ENCODE measurements at places on chromosomes 11 and 22.

GRCh38 chr11:78244546-78245255, 56.0 kb downstream of the USP35 start:
- no peak for DNase-seq

DNA sequence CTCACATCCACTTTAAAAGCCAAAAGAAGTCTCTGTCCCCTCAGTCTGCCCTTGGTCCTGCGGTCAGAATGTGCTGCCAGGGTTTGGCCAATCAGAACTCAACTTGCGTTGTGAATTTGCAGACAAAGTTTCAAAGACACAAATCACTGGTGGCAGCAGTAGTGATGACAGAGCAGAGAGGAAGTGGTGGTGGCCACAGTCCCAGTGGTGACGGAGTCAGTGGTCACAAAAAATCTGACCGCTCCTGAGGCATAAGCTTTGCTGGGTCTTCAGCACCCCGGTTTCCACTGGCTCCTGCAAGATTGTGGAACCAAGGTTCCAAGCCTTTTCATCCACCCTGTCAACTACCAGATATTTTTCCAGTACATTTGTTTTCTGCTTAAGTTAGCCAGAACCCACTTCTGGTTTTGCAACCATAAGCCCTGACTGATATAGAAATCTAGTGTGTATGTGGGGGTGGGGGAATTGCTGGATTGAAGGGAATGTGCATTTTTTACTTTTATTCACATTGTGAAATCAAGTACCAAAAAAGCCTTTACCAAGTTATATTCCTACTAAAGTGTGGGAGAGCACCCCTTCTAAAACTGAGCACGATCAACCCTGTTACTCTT, 112.3 kb downstream of the TMPRSS5 start:
- no peak for DNase-seq

- DNase-seq = no peak
These were observed 13.4 kb downstream of the IL18 start for GRCh38 chr11:112150517-112150916.

- no peak for DNase-seq
These were observed 68.5 kb upstream of the PPARA start for GRCh38 chr22:46081831-46082210.

GRCh38 chr11:748007-748359, 719 bp downstream of the TALDO1 start:
- DNase-seq = no peak

- DNase-seq = no peak
These were observed 15.5 kb upstream of the CTSD start for GRCh38 chr11:1779034-1779805.

DNA sequence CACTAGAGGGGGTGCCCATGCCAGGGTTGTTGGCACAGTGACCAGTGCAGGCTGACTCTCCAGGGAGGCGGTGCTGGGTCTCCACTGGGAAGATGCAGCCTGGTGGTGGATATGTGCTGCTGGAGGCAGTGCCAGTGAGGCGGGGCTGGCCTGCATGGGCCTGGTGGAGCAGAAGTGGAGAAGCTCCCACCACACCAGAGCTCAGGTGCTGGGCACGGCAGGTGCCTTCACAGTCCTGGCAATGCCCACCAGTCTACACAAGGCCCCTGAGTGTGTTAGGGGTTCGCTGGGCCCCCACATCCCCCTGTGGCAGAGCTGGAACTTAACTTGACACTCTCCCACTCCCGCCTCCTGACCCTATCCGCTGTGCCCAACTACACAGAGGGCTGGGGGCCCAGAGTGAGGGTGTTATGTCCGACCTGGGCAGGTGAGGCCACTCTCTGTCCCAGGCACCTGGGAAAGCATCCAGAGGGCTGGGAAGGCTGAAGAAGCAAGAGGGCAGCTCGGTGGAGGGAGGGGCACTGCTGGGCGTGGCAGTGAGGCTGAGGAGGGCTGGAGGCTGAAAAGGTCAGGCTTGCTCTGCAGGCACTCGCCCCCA, 102.4 kb upstream of the B3GAT1 start:
- DNase-seq = no peak

GRCh38 chr11:8070417-8071115, 10.4 kb upstream of the TUB start:
- DNase-seq = no peak

GRCh38 chr22:35431483-35432227, 31.7 kb downstream of the MCM5 start:
- no peak for DNase-seq

- no peak for DNase-seq
These were observed 73.4 kb upstream of the TTC12 start for GRCh38 chr11:113240790-113241635.

DNA sequence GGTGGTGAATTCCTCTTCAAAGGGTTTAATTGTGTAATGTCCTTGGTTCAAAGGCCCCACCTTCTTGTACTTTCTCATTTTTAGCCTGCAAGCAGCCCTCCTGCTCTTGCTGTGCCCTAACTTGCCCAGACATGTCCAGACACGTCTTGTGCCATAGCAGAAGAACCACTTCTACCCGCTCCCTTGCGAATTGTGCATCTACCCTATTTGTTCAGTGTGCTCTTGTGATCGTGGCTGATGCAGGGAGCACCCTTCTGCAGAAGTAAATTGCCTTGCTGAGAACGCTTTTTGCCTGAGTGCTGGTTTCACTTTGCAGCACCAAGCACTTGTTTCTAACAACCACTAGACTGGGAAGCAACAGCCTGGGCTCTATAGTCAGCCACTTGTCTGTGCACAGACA, 249.4 kb downstream of the SBF2 start:
- DNase-seq = no peak

- DNase-seq = no peak
These were observed 389.0 kb downstream of the TBC1D22A start for GRCh38 chr22:47151490-47151889.

GRCh38 chr11:776263-776560, 1.1 kb downstream of the GATD1 start:
- no peak for DNase-seq

DNA sequence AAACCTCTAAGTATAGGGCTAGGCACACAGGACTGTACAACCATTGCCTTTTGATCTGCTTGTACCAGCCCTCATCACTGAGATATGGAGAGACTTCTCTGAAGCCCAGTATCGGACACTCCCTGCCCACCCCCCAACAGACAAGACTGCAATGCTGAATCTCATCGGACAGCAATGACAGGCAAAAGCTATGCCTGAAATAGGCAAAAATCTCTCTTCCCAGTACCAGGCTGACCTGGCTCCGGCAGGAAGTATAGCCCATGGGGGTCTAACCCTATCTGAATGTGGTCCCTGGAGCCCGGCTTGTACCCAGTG, 6.5 kb downstream of the RHOG start:
- no peak for DNase-seq

DNA sequence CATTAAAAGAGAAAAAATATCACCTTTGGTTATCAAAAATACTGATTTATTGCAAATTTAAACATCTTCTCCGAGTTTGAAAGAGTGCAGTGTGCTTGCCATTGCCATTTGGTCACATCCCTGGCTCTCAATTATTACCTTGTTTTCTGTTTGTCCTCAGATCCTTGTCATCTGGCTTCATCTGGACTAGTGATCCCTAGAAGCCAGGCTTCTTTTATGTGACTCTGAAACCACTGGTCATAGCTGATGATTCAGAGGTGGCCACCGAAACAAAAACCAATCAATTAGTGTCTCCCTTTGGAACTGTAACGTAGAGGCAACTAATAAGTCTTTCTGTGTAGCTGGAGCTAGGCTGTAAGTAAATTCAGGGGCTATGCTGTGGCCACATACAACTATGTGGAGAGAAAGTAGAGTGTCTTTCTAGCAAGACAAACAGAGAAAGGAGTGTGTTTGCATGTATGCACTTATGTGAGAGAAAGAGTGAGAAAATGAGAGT, 237.9 kb downstream of the LUZP2 start:
- no peak for DNase-seq

GRCh38 chr11:71333473-71333872, 81.1 kb upstream of the SHANK2 start:
- no peak for DNase-seq

DNA sequence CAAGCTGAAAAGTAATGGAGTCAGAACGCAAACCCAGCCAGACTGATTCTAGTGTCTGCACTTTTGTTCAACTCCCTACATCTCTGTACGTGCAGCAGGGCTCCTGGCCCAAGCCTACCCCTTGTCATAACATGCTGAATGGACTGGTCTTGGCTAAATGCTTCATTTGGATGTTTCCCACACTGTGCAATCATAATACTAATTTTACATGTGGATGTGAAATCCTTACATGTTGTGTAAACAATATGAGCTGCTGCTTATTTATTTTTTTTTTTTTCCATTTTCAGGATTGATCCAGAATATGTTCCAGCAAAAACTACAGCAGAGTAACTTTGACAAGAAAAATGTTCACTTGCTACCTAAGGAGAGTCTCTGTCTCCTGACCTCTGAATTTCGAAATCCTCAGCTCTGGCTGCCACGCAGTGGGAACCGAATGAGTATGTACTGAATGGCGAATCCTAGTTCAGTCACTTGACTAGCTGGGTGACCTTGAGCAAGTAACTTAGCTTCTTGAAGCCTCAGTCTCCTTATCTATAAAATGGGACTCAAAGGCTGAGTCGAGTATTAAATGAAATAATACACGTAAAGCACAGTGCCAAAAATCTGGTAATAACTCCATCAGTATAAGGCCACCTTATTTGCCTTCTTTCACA, 133.4 kb downstream of the EHF start:
- DNase-seq = no peak

DNA sequence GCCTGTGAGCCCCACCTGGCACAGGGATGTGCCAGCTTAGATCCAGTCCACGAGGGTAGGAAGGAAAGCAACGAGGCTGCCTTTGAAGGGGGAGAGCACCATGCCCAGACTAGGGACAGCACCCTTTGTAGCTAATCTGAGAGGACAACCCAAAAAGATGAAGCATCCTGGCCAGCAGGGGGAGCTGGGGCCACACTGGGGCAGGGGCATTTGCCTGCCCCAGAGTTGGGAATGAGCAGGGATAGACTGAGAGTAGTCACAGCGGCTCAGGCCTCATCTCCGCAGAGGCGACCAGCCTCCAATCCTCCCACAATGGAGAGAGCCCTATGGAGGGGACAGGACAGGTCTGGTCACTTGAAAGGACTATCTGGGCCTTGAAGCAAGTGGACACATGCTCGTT, 16.4 kb downstream of the LMO1 start:
- DNase-seq = no peak

GRCh38 chr11:105219670-105220069, 80.1 kb upstream of the CARD18 start:
- DNase-seq = no peak

DNA sequence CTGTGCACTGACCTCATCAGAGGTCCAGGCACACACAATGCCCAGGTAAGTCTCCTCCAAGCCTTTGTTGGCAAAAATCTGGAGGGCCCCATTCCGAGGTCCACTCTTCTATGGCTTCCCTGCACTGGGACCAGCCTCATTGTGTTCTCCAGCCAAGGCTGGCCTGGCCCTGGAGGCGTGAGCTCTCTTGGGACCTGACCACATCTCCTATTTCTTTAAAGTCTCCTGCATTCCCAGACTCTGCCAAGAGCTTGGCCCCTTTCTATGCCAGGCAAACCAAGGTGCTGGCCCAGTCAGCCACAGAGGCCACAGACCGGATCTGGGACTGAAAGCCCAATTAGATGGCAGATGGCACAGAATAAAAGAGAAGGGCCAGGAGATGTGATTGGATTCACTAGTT, 55.1 kb downstream of the C11orf58 start:
- DNase-seq = no peak

DNA sequence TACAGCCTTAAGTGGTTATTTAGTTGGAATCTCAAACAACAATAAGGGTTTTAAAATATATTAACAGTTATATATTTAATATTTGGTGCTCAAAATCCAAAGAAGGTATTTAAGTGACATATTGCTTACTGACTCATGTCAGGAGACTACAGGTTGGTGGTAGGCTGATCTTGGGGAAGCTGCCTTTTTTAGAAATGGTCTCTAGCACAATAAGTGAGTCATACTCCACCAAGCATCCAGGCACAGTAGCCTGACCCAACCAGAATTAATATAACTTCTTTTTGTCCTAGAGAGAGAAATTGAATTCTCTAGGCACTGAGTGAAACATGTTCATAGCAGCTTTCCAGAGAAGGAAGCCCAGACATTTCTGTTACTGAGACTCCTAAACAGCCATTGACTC, 868.5 kb upstream of the TENM4 start:
- DNase-seq = no peak

DNA sequence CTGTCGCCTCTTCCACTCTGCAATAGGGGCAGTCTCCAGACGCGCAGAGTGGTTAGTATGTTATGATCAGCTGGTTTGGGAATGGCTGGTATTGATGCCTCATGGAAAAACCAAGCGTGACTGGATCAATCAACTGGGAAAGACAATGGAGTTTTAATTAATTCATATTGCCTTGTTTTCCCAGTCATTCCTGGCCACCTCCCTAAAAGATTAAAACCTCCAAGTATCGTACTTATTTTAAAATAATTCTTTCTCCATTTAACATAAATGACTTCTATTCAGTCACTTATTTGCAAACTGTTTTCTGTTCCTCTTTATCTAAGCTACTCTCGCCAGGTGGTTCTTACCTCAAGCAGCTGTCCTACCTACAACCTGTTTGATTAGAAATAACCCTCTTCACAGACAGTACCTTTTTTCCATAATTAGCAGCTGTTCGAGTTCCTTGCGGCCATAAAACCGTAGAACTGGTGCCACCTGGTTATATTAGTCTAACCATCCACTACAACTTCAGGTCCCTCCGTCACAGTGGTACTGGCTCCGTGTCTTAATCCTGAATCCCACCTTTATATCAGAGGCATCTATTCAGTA, 898 bp downstream of the ZNF215 start:
- no peak for DNase-seq

GRCh38 chr22:49763138-49763537, 64.5 kb downstream of the BRD1 start:
- DNase-seq = no peak

- DNase-seq = no peak
These were observed 562.5 kb downstream of the MN1 start for GRCh38 chr22:27238935-27239510.

DNA sequence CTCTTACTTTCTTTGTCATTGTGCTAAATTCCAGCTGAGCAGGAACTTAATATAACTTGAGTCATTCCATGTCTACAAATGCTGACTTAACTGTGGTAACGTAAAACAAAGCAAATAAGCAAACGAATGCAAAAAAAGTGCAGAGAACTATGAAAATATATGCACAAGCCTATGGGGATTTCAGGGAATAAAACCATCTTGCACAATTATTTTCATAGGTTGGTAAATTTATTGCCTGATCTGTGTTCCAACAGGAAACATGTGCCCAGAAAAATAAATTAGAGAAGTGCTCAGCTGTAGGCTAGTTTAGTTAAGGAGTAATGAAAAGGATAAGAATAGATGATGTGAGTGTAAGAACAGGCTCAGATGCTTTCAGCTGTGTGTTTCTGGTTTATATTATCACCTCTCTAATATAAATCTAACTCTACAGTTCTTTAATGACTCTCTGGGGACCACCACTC, 1169.3 kb downstream of the LRRC4C start:
- no peak for DNase-seq

- no peak for DNase-seq
These were observed 669.4 kb downstream of the OPCML start for GRCh38 chr11:132862933-132863332.

DNA sequence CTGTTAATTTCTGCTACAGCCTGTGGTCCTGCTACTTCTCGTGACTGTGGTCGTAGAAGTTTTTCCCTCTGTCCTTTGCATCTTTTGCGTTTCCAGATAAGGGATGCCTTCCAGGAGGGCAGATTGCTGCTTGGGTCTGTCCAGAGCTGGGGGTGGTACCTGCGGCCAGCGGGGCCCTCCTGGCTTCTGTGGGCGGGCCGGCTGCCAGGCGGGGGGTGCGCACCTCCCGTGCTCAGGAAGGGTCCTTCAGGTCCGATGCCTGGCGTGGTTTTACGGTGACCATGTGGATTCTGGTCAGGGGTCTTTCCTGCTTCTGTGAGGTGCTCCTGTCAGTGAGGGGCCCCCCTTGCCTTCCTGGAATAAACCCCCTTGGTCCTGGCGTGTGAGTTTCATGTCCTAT, 84.8 kb downstream of the KCNQ1 start:
- no peak for DNase-seq

Data from stimulated activated naive CD4-positive, alpha-beta T cell treated with Interleukin-2 at 50 U/mL for 16 hours (primary cell).